Stimulated activated naive CD4-positive, alpha-beta T cell (primary cell): ENCODE measurements at places on chromosomes 4 and X.

DNA sequence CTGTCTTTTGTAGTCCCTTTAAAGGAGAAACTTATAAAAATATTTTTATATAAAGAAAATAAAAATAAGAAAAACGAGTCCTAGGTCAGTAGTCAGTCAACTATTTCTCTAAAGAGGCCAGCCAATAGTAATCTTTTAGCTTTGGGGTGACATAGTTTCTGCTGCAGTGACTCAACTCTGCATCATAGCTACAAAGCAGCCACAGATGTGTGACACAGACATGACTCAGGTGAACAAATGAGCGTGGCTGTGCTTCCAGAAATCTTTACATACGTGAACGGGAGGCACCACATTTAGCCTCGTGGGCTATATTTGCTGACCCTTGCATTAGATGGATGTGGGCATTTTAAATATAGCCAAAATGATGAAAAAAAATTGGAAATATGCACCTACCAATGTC, 1862.5 kb upstream of the TENM3 start:
- no peak for DNase-seq

GRCh38 chr4:37246891-37247290, 2.3 kb downstream of the NWD2 start:
- DNase-seq, result no peak

GRCh38 chrX:112874175-112874574, 33.5 kb upstream of the AMOT start:
- no peak for DNase-seq

GRCh38 chr4:103424853-103425252, 226.7 kb upstream of the CENPE start:
- DNase-seq, result no peak

GRCh38 chrX:25925946-25926345, 212.2 kb upstream of the MAGEB18 start:
- DNase-seq, result no peak

DNA sequence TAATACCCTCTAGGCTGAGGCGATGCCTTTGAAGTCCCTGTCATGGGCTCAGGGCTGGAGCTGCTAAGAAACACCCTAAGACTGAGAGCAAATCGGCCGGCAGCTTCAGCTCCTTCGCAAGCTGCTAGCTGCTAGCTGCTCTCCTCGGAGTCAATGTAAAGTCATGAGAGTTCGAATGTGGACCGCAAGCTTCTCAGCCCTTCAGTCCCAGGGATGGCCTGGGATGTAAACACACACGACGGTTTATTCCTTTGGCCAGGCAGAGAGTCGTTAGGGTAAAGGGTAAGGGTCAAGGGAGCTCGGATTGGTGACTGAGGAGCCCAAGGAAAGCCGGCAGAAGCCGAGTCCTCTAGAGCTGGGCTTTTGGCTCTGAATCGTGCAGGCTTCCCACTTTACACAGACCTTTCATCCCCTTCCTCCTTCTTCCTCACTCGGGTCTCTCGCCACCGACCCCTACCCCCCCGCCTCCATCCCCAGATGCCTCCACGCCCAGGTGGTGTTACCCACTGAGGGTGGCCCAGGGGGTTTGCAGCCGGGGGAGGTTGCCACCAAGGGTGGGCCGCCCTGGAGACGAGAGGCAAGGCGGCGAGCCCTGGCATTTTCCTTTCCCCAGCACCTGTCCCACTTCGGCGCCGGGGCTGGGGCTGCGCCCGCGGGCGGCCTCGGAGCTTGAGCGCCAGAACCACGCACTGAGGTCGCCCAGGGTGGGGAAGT, 3.1 kb upstream of the BCORL1 start:
- no peak for DNase-seq

- DNase-seq, result no peak
Observed at GRCh38 chr4:16692524-16692923, 205.9 kb downstream of the LDB2 start.
